ENCODE measurements at places on chromosomes 1 and 21.

DNA sequence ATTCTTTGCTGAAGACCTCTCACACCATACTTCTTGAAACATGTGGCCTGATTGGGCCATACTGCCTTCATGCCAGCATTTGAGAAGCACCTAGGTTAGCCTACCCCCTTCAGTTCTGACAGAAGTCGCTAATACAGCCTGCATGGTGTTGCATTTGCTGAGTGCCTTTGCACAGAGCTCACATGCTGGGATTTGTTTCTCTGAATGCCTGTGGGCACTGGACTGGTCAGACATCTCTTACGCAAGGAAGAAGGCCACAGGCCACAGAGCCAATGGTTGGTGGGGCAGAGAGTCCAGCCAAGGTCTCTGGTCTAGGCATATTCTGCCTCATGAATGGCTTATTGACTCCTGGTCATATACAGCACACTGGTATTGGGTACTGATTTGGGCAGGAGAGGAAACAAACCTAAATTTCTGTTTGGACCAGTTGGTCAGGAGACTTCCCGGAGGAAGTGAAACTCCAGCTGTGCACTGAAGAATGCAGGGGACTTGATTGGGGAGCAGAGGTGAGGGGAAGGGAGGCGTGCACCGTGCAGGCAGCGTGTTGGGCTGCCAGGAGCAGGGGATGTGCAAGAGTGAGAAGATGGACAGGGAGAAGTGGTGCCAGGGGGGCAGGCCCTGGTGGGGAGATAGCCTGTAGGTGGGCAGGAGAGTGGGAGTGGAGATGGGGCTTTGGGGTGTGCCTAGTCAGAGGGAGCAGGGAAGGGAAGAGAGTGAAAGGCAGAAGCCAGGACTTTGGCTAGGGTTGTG is 18.1 kb downstream of the URB2 start:
- DNase-seq, result no peak

GRCh38 chr1:24801176-24801575 is 55.9 kb downstream of the CLIC4 start:
- no peak for DNase-seq

DNA sequence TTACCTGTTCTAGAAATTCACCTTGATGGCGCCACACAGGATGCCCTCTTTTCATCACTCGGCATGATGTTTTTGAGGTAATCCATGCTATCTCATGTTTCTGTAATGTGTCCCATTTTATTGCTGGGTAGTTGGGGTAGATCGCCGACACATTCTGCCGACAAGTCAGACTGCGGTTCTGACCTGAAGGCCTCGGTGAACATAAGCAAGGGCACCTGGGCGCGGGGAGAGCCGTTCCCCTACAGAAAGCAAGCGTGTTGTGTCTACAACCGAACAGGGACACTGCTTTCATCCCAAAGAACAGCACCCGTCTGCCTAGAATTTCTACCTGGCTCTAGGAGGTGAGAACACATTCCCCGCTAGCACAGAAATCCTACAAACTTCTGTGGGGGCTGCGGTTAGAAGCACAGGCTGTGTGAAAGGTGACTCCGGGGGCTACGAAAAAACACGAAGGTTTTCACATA is 149.2 kb downstream of the PPIAL4G start:
- no peak for DNase-seq

DNA sequence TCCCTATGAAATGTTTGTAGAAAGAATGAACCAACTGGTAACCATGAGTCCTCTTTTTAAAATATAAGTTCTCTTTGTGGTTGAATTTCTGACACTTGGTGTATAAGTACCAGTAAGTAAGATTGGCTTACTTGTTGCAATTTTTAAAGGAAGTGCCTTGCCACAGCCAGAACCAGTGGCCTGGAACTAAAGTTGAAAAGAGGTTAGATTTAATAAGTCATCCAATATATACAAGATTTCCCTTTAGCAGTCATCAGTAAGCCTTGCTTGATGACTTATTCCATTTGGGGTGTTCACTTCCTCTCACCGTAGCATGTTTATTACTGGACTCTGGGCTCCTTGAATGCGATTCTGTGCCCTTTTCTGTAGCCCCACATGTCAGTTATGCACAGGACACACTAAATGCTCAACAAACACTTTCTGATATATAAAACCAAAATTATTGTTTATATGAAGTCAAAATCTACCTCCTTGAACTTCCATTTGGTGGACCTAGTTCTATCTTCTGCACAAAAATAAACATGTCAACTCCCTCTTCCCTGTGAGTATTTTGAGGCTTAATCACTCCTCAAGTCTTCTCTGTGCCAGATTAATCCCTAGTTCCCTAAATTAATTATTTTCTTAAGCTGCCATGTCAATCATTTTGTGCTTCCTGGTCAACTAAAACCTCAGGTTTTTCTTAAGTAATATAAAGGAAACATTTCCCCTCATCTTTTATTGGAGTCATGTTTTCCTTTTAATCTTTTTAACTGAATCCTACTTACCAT is 218.1 kb downstream of the ST6GALNAC3 start:
- no peak for DNase-seq

- DNase-seq, result no peak
Observed at GRCh38 chr21:35147439-35147838, 98.3 kb upstream of the RUNX1 start.

DNA sequence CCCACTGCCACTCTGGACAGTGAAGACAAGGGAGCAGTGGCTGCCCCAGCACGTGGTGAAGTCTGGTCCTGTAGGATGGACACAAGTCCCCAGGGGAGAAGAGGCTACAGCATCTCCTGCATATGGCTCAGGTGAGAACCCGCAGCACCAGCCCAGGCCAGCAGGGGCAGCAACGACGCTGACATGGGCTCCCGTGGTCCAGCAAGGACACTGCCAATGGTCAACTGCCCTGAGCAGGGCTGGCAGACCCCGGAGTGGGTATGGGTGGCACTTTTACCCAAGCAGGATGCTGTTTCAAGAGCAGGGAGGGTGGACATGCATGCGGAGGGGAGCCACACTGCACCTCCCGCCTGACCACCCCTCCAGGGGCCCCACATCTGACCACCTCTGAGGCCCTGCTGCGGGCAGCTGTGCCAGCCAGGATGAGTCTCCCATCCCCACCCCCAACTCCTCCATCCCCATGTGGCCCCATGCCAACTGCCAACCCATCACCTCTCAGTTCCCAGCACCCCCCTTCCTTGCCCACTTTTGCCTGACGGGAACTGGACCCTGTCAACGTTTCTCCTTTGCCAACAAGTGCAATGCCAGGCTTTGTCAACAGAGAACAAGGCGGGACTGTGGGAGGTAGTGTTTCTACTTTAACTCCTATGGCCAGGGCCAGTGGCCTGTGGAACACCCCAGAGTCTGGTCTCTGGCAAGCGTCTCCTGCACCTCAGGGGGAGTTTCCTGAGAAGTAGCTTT is 8.6 kb downstream of the MORN1 start:
- DNase-seq, result peak; percentile 16

GRCh38 chr1:173164686-173165085 is 42.4 kb downstream of the TNFSF4 start:
- no peak for DNase-seq

DNA sequence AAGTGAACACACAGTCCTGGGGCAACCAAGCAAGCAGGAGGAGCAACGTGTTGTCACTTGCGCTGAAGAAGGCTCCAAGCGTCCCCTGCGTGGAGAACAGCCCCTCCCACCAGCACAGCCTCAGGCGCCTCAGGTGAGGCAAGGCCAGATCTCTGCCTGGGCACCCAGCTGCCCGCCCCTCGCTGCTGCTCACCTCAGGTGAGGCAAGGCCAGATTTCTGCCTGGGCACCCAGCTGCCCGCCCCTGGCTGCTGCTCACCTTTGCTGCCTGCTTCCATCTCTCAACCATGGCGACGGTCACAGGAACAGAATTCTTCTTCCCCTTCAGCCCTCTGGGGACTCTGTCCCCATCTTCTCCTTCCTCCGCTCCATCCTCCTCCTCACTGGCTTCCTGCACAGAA is 2.4 kb downstream of the NOC2L start:
- no peak for DNase-seq

- DNase-seq, result peak; percentile 53
Observed at GRCh38 chr21:26715878-26716506, 129.2 kb downstream of the ADAMTS1 start.

DNA sequence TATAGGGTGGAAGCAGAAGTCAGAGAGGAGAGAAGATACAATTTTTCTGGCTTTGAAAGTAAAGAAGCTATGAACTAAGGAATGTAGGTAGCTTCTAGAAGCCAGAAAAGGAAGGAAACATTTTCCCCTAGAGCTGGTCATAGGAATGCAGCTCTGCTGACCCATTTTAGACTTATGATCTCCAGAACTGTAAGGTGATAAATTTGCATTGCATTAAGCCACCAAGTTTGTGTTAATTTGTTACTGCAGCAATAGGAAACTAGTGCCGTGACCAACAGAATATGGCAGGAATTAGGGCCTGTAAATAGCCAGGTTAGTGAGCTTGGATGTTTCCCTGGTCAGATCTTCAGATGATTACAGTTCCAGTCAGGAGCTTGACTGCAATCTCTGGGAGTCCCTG is 244.3 kb upstream of the C1orf105 start:
- DNase-seq, result no peak

DNA sequence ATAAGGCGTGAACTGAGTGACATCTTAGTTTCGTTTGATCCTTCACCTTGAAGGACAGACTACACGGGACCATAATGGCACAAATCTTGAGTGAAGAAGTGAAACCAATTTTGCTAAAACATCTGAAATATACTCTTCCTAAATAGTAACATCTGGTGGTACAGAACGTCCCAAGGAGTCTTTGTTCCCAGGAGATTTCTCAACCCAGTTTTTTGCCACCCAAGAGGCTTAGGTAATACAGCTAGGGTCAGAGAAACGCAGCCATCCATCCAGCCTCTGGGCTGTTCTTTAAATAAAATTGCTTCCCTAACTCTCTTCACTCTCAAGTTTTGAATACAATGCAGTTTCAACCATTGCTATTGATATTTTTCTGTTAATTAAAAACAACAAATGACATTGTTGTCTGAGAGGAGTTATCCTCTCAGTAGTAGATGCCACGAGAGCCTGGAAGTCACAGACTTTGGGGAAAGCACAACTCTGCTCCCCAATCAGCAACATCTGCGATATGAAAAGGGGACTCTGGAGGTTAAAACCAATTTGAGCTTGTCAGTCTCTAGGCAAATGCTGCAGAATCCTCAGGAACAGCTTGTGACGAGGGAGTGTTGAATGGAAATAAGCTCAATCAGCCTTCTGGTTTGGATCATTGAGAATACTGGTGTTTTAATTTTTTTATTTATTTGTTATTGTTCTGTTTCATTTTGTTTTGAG is 394.3 kb upstream of the ADGRL2 start:
- no peak for DNase-seq

- DNase-seq, result no peak
Observed at GRCh38 chr1:47708019-47708535, 270.2 kb downstream of the FOXD2 start.

DNA sequence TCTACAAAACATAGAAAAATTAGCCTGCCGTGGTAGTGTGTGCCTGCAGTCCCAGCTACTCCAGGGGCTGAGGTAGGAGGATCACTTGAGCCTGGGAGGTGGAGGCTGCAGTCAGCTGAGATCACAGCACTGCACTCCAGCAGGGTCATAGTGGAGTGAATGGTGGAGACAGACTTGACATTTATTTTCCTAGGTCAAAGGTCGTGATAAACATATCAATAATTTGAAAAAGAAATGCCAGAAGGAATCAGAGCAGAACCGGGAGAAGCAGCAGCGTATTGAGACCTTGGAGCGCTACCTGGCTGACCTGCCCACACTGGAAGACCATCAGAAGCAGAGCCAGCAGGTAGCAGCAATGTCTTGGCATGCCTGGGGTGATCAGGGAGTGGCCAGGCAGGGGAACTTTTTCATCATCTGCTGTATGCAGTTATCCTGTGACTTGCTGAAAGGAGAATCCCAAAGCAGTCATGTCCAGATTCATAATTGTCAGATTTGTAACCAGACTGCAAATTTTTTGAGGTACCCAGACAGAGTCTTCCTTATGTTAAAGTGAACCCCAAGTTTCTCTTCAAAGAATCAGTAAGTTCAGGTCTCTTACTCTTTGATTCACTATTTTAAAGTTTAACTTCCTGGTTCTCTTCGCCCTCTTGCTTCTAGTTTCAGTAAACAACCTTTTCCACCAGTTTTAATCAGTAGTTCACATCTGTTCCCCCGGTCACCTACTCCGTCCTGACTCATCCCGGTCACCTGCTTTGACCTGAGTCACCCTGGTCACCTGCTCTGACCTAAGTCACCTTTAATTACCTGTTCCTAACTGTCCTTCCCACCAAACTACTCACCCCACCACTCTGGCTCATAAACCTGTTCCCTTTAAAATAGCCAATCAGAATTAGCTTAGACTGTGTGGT is 11.3 kb upstream of the SH3BGRL3 start:
- no peak for DNase-seq

DNA sequence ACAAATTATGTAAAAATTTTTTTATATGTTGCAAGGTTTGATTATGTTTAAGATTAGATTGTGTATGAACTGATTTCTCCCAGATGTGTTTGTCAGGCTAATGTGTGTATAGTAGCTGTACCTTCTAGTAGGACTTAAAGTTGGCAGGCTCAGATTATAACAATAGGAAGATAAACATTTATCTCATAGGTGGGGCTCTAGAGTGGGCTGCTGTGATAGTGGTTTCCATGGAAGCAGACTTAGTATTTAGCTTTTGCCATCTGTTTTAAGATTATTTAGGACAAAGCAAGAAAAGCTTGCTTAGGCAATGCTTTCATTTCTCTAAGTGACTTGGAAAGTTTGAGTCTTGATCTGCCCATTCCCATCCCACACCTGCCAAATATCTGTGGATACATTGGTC is 187.7 kb upstream of the CACYBP start:
- no peak for DNase-seq

DNA sequence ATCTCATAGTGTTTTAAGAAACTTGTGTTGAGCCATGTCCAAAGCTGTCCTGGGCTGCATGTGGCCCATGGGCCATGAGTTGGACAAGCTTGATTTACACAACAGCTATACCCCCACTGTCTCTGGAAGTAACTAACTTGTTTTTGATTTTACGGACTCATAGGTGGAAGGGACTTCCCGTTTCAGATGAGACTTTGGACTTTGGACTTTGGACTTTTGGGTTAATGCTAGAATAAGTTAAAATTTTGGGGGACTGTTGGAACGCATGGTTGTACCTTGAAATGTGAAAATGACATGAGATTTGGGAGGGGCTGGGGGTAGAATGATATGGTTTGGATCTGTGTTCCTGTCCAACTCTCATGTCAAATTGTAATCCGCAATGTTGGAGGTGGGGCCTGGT is 52.6 kb upstream of the ZSWIM5 start:
- DNase-seq, result no peak

DNA sequence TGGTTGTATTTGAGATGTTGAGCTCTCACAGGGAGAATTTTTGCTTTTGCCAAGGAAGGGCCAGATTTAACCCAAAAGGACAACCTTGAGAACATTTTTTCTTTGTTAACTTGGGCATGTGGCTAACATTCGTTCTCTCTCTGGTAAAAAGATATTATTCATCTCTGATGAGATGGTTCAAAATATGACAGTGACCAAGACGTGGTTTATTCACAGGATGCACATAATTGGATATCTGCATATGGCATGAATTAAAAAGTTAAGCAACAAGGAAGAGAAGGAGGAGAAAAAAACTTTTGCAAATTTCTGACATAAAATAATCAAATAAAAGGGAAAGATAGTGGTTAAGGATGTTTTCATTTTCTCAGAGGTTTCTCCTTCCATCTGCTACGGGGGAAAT is 43.1 kb upstream of the BCL10 start:
- peak; percentile 76 for DNase-seq

- peak; percentile 86 for DNase-seq
Observed at GRCh38 chr1:193111641-193112090, 6.5 kb upstream of the GLRX2 start.

Data from fibroblast of skin of right quadriceps (primary cell).